ENCODE measurements at places on chromosomes 2 and 18.

- no peak for DNase-seq
These were observed 12.2 kb upstream of the DNPEP start for GRCh38 chr2:219399716-219400478.

DNA sequence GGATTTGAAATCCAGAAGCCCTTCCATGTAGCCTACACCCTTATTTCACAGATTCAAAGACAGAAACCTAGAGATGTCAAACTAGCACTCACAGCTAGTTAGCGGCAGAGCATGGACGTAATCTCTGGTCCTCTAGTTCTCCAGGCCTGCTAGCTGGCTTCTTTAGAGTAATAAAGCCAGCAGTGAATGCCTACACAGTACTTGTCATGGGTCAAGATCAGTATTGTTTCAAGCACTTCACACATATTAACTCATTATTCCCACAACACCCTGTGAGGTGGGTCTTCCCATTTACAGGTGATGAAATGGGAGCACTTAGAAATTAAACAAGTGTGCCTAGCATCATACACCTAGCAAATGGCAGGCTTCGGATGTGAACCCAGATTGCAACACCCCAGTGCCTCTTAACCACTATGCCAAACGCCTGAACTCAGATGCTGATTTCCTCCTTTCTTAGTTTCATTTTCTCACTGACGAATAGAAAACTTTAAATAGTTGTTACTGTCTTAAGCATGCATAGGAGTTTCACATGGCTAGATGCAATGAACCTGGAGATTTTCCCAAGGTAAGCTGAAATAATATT is 14.5 kb upstream of the ZBTB14 start:
- peak; percentile 18 for DNase-seq

DNA sequence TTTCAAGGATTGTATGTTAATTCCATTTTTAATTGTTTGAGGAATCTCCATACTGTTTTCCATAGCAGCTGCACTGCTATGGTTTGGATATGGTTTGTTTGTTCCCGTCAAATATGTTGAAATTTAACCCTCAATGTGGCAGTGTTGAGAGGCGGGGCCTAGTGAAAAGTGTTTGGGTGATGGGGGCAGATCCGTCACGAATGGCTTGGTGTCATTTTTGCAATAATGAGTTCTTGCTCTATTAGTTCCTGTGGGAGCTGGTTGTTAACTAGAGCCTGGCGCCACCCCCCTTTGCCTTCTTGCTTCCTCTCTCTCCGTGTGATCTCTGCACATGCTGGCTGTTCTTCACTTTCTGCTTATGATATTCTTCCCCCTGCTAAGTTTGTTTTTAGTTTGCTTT is 71.4 kb upstream of the LDLRAD4 start:
- no peak for DNase-seq

- no peak for DNase-seq
These were observed 18.0 kb downstream of the TGOLN2 start for GRCh38 chr2:85309699-85310321.

- DNase-seq = no peak
These were observed 47.5 kb upstream of the PXDN start for GRCh38 chr2:1791685-1792435.

- no peak for DNase-seq
These were observed 2.1 kb downstream of the BCL2L11 start for GRCh38 chr2:111122631-111123421.
